ENCODE measurements at places on chromosomes 5 and 9. TPM values are rescaled to one million over a fixed set of nuclear protein-coding genes. Genes with fewer than 3 reads are reported as not detected.

The AIF1L gene
- total RNA-seq, result 71.1 TPM

GRCh38 chr5:154778534-154778933 lies 23.4 kb downstream of the LARP1 start:
- no peaks in the 10 kb centered on the region for H3K36me3 ChIP-seq
- no peaks in the 10 kb centered on the region for H3K27me3 ChIP-seq
- no peak for DNase-seq
- no peak overlapping the region for H3K27ac ChIP-seq
- H3K4me3 ChIP-seq, result no peak overlapping the region

The PCDHA7 gene
- 4.9 TPM for total RNA-seq

- peaks cover 4% of the 10 kb centered on the region for H3K27me3 ChIP-seq
- H3K27ac ChIP-seq, result no peak overlapping the region
- peaks cover 6% of the 10 kb centered on the region for H3K4me1 ChIP-seq
- no peak overlapping the region for H3K4me3 ChIP-seq
- no peaks in the 10 kb centered on the region for H3K36me3 ChIP-seq
- no peak for DNase-seq
These were observed 1.5 kb upstream of the GPX3 start for GRCh38 chr5:151018846-151019245.

DNA sequence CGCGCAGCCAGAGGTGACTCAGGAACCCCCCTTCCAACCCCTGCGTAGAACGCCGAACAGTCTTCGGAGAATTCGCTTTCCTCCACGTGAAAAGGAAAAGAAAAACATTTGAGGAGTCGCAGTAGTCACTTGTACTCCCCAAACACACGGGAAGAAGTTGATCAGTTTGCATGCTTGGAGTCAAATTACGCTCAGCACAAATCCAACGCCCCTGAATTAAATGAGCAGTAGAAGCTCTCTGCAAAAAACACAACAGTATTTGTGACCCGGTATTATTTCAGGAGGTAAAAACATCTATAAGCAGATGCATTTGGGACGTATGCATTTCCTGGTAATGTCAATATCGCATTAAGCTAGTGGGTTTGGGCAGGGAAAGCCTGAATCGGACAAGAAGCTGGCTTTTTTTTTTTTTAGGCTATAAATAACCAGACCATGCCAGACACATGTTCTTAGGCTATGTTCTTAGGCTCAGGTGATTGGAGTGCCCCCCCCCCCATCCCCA lies 854 bp upstream of the ARL15 start:
- no peak for DNase-seq
- no peaks in the 10 kb centered on the region for H3K27me3 ChIP-seq
- H3K4me1 ChIP-seq, result peaks cover 49% of the 10 kb centered on the region
- peak overlapping the region; percentile 97 for H3K27ac ChIP-seq

The RANBP3L gene
- total RNA-seq, result not detected

The DUSP1 gene
- total RNA-seq, result 42.0 TPM

The CACNA1B gene
- 2.4 TPM for total RNA-seq

GRCh38 chr5:83857341-83857740 lies 136.7 kb upstream of the HAPLN1 start:
- no peak overlapping the region for H3K4me3 ChIP-seq
- H3K36me3 ChIP-seq, result no peaks in the 10 kb centered on the region
- H3K4me1 ChIP-seq, result peaks cover 10% of the 10 kb centered on the region

Data from progenitor cell of endocrine pancreas (in vitro differentiated cells).